LoVo (cell line): ENCODE measurements at places on chromosomes 5 and 9.

- DNase-seq, result no peak
These were observed 13.4 kb upstream of the TSC1 start for GRCh38 chr9:132957805-132958204.

DNA sequence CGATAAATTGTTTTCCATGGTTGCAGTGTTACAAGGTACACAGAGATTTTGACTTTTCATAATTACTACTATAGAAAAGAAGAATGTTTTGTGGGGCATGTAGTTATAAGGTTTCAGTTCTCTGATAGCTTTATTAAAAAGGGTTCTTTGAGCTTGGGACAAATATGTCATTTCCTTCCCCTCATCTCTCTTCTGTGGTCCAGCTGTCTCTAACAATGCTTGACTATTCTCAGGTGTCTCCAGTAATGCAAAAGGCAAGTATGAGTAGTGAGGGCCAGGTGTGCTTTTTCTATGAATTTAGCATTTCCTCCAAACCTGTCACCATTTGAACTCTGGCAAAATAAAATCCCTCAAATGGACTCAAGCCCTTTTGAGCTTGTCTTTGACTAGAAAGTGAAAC lies 84.3 kb downstream of the SLF1 start:
- DNase-seq, result no peak

DNA sequence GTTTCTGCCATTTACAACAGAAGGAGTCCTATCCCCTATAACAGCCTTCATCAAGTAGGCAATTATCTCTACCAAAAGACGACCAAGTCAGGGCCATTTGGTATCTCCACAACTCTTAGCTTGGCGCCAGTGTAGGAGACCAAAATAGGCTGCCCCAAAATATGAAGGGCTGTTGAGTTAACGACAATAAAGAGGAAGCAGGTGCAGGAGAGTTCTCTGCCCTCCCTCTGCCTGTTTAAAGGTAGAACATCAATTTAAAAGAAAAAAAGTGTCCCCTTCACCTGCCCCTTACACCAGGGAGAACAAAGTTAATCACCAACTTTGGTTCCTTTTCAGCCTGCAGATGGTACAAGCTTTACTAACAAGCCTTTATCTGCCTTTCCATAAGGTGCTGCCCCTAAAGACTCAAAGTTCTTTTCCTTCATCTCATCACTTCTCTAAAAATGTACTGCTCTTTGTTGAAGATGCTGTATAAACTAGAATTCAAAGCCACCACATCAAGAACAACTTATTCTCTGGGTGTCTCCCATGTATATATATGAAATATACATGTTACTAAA lies 33.3 kb downstream of the PPP1R2B start:
- DNase-seq, result no peak

- no peak for DNase-seq
These were observed 201.8 kb upstream of the NMUR2 start for GRCh38 chr5:152606776-152607364.
